ENCODE measurements at places on chromosomes 13 and 19.

- DNase-seq = peak; percentile 96
Observed at GRCh38 chr19:6103217-6103644, 7.1 kb downstream of the RFX2 start.

- no peak for DNase-seq
Observed at GRCh38 chr13:81458170-81458569, 1117.2 kb upstream of the SPRY2 start.

DNA sequence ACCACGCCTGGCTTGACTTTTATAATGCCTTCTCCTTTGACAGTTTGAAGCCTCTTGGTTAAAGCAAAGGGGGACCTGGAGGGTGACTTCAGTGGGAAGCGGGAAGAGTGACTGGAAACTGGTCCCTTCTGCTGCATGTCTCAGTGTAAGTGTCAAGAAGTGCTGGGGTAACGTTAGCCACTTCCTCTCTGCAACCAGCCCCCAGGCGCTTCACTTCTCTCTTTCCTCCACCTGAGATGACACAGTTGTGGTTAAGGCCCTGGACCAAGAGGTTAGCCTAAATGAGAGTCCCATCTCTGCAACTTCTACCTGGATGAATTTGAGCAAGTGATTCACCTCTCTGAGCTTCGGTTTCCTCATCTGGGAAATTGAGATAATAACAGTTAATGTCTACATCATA is 16.3 kb downstream of the LEUTX start:
- no peak for DNase-seq

DNA sequence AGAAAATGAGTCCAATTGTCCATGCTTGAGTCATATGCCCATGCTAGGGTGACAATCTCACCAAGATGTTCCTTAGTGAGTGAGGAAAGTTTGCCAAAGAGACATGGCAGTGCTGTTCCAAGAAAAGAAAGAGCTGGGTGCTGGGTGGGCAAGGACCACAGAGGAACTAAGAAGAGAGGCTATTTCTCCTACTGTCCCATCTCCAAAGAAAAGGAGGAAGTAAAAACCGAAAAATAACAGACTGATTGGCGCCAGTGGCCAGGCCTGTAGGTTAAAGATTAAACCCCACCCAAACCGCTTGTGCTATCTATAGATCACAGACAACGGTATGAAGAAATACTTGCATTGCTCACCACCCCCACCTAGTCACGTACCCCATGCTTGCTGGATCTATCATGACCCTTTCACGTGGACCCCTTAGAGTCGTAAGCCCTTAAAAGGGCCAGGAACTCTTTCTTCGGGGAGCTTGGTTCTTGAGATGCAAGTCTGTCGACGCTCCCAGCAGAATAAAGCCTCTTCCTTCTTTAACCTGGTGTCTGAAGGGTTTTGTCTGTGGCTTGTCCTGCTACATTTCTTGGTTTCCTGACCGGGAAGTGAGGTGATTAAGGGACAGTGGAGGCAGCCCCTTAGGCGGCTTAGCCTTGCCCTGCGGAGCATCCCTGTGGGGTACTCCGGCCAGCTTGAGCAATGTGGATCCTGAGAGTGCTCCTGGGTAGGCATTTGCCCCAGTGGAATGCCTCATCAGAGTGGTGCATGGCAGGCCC is 606.5 kb downstream of the UQCRFS1 start:
- DNase-seq = no peak

- DNase-seq = peak; percentile 31
Observed at GRCh38 chr13:73900591-73900990, 233.6 kb downstream of the KLF12 start.

DNA sequence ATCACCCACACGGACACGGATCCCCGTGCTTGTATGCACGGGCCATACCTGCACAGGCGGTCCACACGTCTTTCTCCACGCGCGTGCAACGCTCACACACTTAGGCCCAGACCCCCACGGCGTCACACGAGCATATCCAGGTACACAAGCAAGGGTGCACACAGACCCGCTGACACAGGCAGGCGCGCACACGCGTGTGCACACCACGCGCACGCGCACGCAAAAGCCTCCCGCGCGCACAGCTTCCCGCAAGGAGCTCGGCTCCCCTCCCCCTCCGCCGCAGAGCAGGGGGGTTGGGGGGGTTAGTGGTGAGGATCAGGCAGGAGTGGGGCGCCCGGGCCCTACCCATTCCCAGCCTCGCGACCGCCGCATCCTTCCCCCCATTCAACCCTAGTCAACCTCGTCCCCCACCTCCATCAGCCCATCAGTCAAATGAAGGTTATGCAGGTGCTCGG is 407 bp downstream of the RAB3A start:
- DNase-seq = peak; percentile 55

DNA sequence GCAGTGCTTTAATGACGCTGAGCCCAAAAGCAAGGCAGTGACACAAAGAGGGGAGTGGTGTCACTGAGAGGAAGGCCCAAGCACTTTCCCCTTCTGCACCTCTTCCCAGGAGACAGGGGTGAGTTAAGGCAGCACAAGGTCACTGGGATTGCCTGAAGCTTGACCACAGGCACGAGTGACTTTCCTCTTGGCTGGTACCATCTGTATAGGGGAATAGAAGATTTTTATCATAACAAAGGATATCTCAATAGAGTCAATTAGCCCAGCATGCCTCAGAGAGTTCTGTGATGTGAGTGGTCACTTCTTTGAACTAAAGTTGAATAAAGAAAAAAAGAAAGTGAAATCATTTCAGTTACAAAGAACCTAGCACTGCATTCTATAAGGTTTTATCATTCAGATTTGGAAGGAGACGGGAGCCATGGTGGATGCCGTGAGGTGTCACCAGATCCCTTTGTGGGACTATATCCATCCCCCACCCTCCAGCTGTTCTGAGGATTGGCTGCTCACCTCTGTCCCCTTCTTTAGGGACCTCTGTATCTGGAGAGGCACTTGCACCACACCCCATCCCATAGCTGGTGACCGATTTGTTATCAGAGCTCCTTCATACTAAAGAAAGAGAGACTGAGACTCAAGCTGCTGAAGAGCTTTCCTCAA is 291.2 kb downstream of the DCT start:
- no peak for DNase-seq

DNA sequence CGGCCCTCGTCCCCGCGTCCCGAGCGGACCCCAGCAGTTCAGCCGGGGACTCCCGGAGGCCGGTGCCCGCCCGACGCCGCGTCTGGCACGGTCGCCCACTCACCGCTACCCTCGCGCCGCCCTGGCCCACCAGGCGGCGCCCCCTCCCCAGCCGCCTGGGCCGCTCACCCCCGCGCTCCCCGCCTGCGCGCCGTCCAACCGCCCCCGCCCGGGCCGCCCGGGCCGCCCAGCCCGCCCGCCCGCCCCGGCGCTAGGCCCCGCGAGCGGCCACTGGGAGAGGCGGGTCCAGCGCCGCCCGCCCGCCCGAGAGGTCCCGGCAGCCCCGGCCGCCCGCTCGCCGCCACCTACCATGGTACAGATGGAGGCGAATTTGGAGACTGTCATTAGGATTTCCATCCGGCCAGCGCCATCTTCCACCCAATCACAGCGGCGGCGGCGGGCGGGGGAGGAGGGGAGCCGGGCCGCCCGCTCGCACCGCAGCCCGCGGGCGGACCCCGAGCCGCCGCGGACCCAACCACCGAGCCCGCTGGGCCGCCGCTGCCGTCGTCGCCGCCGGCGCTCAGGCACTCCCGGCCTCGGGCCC is at the start of gene USP12:
Gene USP12, minus strand, starts transcription at position 568 of the 583 bp plus-strand sequence. Its CDS starts 172 bp downstream, at position 396.
- DNase-seq = no peak

- no peak for DNase-seq
Observed at GRCh38 chr13:50235604-50236342, 220.5 kb downstream of the KCNRG start.

DNA sequence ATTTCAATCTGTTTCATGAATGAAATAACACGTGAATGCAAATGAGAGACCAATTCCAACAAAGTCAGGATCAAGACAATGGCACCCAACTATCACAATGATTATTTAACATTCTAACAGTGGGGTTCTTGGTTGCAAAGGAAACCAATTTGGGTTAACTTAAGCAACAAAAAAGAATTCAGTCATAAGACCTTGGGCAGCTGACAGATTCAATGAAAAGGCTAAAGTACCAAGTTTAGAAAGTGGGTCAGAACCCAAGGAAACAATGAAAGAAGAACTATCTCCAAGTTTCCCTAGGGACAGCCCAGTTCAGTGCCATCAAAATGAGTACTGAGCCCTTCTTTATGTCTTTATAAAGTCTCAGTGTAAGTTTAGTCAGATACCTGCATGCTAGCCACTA is 17.5 kb upstream of the SIGLEC14 start:
- DNase-seq = no peak

DNA sequence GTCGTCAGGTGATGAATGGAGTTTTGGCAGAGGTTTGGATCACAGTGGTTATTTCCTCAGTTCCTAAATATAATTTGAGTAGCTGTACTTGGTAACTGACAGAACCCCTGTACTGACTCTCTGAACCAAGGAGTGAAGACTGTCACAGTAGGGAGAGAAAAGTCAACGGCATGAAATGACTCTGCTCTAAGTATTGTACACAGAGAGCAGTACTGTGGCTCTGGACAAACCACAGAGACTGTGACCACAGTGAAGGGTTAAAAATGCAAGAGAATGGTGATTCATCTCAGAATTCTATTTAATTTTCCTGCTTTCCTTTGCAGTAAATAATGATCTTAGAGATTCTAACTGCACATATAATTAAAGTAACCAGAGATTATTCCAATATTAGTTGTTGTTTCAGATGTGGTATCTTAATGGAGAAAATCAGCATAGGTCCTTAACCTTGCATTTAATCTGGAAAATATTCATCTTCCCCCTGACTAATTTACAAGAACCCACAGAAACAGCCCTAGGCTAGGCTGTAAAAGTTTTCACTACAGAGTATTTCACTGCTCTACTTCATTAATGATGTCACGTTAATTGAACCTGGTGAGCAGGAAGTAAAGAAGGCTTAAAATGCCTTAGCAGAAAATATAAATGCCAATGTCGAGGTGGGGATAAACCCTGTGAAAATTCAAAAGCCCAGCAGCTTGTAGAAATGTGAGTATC is 221.9 kb downstream of the LIG4 start:
- DNase-seq = no peak

DNA sequence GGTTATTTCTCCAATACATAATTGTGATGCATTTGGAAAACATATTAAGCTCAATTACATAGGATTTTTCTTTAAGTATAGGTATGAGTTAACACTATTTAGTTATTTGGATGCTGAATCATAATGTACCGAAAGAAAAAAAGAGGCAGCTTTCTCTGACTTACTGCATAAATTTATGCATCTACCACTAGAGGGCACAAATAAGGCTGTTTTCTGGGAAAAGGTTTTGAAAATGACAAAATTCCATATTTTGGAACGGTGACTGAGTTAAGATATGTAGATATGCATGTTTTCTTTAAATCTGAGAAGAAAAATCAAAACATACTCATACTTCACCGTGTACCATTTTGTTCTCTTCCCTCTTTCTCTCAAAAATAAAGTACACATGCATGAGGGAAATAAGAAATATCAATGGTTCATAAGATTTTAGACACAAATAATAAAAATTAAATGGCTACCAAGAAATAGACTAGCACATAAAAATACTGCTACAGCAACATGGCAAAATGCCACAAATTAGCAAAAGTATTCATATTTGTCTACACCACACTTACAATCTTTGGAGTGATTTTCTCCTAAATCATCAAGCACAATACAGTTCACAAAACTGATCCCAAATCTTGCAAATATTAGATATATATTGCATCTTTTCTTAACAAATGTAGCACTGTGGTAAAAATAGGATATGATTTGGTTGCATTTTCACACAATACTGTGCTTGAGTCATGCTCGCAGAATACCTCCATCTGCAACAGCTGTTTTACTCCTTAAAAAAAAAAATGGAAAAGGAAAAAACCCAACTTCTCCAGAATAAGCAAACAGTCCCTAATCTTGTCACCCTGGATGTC is 260.0 kb downstream of the FGF14 start:
- peak; percentile 67 for DNase-seq

- DNase-seq = no peak
Observed at GRCh38 chr13:90709319-90709718, 638.2 kb upstream of the MIR17HG start.

DNA sequence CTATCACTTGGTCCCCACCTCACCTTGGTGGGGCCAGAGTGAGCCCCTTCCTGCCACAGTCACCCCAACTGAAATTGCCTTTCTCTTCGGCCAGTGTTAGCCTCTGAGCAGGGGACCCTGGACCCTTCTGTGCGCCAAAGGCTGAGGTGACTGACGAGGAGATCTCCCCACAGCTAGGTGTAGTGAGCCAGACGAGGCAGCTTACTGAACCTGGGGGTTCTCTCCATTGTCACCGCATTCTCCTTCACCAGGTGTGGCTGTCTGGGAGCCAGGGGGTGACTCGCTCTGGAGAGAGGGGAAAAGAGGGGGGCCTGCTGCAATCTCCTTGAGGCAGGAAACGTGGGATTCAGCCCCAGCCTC is 1.3 kb downstream of the RPS28 start:
- no peak for DNase-seq

DNA sequence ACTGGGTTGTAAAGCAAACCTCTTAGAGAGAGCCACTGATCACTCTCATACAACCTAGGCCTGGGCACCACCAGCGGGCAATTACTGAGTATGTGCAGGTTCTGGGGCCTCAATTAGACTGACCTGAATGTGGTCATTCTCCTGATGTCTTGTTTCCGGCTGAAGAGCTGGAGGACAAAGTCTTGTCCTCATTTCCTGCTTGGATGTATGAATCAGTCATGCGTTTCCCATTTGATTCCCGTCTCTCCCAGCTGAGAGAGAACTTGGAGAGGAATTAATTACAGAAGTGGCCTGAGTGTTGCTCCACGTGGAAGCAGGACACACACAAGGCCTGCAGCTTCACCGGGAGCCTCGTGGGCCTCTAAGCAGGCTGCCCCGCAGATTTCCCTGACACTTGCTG is 799.3 kb upstream of the ARGLU1 start:
- DNase-seq = peak; percentile 67

- DNase-seq = peak; percentile 29
Observed at GRCh38 chr13:100423375-100423774, 165.2 kb downstream of the GGACT start.

GRCh38 chr19:50870417-50871089 is 2.7 kb upstream of the KLK2 start:
- DNase-seq = no peak

GRCh38 chr19:1417145-1417544 is 9.8 kb downstream of the DAZAP1 start:
- DNase-seq = no peak

- peak; percentile 54 for DNase-seq
Observed at GRCh38 chr13:100363285-100363711, 225.3 kb downstream of the GGACT start.
